ENCODE measurements at places on chromosomes 1 and 21. TPM values are rescaled to one million over a fixed set of nuclear protein-coding genes. Genes with fewer than 3 reads are reported as not detected.

Gene VASH2
- 80.4 TPM for total RNA-seq

Gene NBPF10
- 1.9 TPM for total RNA-seq

Gene SLC44A3
- total RNA-seq = 2.2 TPM

Gene TP53BP2
- 67.3 TPM for total RNA-seq

Gene HIPK1
- 48.5 TPM for total RNA-seq

Gene AMY1C
- total RNA-seq = not detected

Gene OLIG1
- 7.5 TPM for total RNA-seq

Gene C1orf105
- not detected for total RNA-seq

Gene SPRR5
- not detected for total RNA-seq

Gene JAM2
- total RNA-seq = 41.0 TPM

Gene BNIPL
- 0.31 TPM for total RNA-seq

Gene CCDC27
- total RNA-seq = not detected

Gene OR2T29
- total RNA-seq = not detected

Gene ACTN2
- total RNA-seq = 138 TPM

Gene SLC2A5
- total RNA-seq = 0.94 TPM

Gene ATG4C
- total RNA-seq = 14.4 TPM

Gene DNALI1
- 11.3 TPM for total RNA-seq

Gene FAM110D
- 0.31 TPM for total RNA-seq

Gene IKBKE
- 0.94 TPM for total RNA-seq

Gene GRIK1
- total RNA-seq = 6.6 TPM

Gene PTPN7
- not detected for total RNA-seq

Gene TRMT13
- total RNA-seq = 52.3 TPM

Gene MYCL
- 9.1 TPM for total RNA-seq

Gene SLC9C2
- total RNA-seq = 1.9 TPM
